ENCODE measurements at places on chromosomes 7 and 10. TPM values are rescaled to one million over a fixed set of nuclear protein-coding genes. Genes with fewer than 3 reads are reported as not detected.

The DNA2 gene
- 7.3 TPM for total RNA-seq

The ANKRD2 gene
- not detected for total RNA-seq

The EIF5AL1 gene
- 0.26 TPM for total RNA-seq

The NKX1-2 gene
- not detected for total RNA-seq

The SLC29A4 gene
- 2.6 TPM for total RNA-seq

The IFIT1B gene
- total RNA-seq: 36.9 TPM

The SH2D4B gene
- total RNA-seq: 0.46 TPM

The TMEM139 gene
- total RNA-seq: 1.2 TPM

The C10orf71 gene
- total RNA-seq: not detected

The SMO gene
- total RNA-seq: 3.0 TPM

The HOXA7 gene
- 5.2 TPM for total RNA-seq

The SMKR1 gene
- total RNA-seq: 1.4 TPM

The ST7 gene
- 20.0 TPM for total RNA-seq

The TEX36 gene
- total RNA-seq: not detected

The PRPS1L1 gene
- total RNA-seq: not detected
